ENCODE measurements at places on chromosomes 11 and 22.

- DNase-seq = no peak
These were observed 1566.2 kb upstream of the TENM4 start for GRCh38 chr11:81007046-81007445.

GRCh38 chr11:8301622-8302021 is 37.9 kb upstream of the LMO1 start:
- DNase-seq = no peak

GRCh38 chr11:61028135-61028729 is 56.8 kb downstream of the CD6 start:
- DNase-seq = no peak

GRCh38 chr11:59556115-59556916 is 45.0 kb downstream of the OR4D9 start:
- no peak for DNase-seq

DNA sequence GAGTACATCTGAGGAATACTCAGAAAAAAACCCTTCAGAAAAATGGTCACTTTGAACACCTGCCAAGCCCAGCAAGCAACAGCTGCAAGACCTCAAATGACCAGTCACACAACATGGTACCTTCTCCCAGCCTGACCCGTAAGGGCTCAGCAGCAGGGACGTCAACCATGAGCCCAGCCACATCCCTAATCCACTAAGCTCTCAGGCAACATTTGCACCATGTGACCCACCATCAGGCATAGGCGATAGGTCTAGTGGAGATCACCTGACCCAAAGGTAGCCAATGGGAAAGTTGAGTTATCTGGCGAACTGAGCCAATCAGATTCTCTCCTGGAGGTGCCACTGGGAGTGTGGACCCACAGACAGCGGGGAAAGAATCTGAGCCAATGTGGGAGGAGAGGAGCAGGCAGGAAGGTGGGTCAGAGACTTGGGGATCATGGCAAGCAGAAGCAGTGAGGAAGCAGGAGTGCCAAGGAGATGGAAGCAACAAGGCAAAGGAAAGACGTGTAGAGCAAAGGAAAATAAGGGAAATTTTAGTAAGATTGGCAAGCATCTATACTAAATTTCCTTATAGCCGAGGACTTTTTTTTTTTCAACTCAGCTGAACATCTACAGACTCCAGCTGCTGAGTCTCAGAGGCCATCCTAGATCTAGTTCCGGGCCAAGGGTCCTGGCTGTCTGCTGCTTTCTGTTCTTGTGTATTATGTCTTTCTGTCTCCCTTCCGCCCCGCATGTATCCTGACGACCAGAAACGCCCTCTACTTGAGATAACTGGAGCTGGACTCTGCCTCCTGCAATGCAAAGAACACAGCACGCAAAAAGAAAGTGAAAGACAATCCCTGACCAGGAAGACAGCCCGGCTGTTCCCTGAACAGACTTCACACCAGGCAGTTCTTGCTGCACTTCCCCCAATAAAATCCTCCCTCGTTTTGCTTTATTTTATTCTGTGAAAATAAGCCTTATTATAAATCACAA is 11.0 kb upstream of the PLAAT2 start:
- DNase-seq = no peak

DNA sequence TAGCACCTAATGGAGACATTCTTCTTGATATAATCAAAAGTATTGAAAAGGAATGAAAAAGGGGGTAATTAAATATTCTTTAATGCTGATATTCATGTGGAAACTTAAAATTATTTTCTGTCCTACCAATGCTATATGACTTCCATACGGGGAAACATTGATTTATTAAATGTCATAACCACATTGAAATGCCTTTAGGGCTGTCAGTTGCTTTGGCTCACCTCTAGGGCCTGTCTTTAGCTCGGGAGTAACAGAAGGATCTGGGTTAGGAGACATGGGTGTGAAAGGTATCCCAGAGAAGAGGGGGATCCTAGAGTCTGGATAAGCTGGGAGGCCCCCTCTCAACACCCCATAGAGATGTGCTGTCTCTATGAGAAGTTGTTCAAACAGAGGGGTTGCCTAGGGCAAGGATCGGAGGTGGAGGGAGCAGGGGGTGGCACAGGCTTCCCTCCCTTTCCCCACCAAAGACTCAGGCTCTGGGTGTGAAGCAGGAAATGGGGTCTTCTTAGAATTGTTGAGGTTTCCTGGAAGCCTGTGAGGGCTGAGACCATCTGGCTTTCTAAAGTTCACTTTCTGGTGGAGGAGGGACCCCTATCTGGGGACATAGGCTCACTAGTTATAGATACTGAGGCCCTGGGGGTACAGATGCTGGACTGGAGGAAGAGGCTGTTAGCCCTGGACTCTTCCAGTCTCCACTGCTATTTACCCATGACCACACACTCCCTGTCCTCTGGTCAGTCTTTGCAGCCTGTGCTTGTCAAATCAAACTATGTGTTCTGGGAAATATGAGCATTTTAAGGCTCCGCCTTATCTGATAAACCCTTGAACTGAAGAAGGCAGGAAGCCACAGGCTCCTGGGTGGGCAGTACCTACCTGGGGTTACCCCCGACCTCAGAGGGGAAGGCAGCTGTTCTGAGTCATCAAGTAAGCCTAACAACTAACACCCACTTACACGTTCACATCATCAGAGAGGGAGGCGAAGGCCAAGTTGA is 55.8 kb upstream of the RRAS2 start:
- no peak for DNase-seq

GRCh38 chr11:2781408-2782274 is 81.8 kb upstream of the KCNQ1OT1 start:
- no peak for DNase-seq

- no peak for DNase-seq
These were observed 147.6 kb downstream of the SPATA19 start for GRCh38 chr11:133697603-133698180.

DNA sequence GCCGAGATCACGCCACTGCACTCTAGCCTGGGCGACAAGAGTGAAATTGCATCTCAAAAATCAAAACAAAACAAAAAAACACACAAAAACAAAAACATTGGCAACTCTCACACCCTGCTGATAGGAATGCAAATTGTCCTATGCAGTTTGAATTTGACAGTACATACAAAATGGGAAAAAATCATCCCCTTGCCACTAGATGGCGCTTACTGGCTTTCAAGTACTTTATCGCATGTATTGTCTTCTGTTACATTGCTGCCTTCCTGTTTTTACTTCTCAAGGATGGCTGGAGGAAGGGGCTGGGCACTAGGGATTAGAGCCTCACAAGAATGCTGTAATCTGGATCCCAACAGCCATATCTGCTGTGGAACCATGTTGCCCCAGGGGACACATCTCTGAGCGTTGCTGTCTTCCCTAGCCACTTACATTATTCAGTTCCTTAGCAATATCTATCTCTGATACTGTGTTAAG is 59.4 kb upstream of the A4GALT start:
- DNase-seq = peak; percentile 46

GRCh38 chr11:116712428-116712827 is 60.4 kb downstream of the BUD13 start:
- no peak for DNase-seq

- no peak for DNase-seq
These were observed 36.5 kb upstream of the DNAJB13 start for GRCh38 chr11:73914284-73914683.

DNA sequence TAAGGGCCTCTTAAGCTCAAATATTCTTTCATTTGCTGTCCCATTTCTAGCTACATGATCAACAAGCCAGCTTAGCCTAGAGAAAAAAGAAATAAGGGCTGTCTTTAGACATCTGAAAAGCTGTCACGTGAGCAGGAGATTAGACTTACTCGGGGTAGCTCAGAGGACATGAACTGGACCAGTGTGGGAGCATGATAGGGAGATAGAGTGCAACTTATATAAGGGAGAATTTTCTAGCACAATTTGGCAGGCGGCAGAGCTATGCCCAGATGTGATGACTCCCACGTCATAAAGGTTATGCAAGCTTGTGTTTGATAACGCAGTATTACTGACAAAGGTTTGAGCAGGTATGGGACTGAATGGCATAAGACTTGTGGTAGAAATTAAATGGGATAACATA is 28.2 kb upstream of the TPBGL start:
- no peak for DNase-seq

GRCh38 chr11:16893456-16894066 is 120.7 kb downstream of the PLEKHA7 start:
- no peak for DNase-seq

DNA sequence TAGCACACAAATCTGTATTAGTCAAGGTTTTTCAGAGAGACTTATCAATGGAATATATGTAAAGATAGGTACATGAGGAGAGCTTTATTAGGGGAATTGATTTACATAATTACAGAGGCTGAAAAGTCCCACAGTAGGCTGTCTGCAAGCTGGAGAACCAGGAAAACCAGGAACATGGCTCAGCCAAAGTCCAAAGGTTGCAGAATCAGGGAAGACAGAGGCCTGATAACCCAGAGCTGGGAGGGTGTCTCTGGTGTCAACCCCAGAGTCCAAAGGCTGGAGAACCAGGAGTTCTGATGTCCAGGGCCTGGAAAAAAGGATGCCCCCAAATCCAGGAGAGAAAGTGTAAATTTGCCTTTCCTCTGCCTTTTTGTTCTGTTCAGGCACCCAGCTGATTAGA is 16.3 kb upstream of the OR5F1 start:
- no peak for DNase-seq

DNA sequence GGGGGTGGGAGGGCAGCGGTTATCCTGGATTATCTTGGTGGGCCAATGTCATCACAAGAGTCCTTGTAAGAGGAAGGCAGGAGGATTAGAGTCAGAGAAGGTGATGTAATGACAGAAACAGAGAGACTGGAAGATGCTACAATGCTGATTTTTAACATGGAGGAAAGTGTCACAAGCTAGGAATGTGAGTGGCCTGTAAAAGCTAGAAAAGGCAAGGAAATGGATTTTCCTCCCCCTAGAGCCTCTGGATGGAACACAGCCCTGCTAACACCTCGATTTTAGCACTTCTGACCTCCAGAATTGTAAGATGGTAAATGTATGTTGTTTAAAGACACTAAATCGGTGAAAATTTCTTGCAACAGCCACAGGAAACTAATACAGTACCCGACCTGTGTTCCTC is 109.3 kb downstream of the MN1 start:
- no peak for DNase-seq

DNA sequence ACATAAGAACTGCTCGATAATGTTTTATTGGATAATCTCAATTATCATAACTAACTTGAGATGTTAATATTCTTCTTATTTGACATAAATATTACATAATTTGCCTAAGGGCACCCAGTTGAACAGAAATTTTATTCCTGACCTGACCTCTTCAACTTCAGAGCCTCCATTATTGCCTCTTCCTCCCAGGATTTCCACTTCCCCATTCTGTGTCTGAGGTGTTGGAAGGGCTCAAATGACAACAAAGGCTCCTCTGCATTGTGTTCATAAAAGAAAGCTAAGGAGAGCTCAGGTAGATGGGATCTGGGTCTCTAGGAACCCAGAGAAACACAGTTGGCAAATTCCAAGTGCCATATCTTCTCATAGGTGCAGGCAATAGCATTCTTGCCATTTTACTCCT is 61.2 kb upstream of the ARHGAP20 start:
- DNase-seq = no peak

- no peak for DNase-seq
These were observed 82.1 kb downstream of the ARHGAP42 start for GRCh38 chr11:100769165-100769564.

- no peak for DNase-seq
These were observed 15.2 kb downstream of the MIF start for GRCh38 chr22:23909296-23909898.

DNA sequence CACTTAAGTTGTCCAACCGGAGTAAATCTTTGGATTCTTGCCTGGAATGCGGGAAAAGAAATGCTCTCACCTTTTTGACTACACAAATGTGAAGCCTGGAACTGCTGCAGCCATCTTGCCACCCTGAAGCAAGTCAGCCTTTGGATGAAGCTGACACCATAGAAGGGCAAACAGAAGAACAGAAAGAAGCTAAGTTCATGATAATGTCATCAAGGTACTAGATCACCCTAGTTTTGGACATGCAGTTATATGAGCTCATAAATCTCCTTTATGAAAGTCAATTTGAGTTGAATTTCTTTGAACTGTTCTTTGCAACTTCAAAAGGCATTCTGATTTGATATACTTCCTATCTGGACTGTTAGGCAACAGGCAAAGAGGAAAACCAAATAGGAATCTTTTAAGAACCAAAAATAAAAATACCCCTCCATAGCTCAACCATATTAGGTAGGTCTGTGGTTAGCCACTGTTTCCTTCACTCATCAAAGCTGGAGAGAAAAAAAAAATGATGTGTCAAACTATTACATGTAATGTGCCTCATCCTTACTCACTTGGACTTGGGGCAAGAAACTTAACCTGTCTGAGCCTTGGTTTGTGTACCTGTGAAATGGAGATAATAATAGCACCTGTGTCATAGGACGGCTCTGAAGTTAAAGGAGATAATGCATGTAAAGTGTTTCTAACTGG is 91.9 kb downstream of the WT1 start:
- DNase-seq = no peak

DNA sequence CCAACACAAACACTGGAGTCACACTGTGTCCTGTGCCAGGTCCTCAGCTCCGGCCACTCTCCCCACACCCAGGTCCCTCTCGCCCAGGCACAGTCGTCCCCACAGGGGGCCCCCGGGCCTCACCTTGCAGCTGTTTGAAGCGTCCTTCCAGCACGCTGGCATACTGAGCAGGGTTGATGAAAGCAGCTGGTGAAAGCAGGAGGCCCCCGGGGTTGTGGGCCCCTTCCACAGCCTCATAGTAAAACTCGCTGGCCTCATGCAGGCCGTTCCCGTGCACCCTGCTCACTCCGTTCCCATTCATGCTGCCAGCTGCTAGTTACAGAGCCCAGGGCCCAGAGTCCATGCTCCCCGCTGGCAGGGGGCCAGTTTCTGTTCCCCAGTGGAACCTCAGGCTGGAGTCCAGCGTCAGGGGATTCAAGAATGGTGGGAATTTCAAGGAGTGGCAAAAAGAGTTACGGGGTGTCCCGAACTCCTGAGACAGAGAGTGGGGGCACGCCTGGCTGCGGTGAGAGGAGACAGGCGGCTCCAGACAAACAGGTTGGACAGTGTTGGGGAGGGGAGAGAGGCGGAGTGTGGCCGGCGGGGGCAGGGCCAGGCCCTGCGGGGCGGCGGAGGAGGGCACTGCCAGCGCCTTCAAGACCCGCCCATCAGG is 10.6 kb downstream of the SPTBN2 start:
- no peak for DNase-seq

- no peak for DNase-seq
These were observed 16.6 kb upstream of the BCR start for GRCh38 chr22:23163665-23164064.

DNA sequence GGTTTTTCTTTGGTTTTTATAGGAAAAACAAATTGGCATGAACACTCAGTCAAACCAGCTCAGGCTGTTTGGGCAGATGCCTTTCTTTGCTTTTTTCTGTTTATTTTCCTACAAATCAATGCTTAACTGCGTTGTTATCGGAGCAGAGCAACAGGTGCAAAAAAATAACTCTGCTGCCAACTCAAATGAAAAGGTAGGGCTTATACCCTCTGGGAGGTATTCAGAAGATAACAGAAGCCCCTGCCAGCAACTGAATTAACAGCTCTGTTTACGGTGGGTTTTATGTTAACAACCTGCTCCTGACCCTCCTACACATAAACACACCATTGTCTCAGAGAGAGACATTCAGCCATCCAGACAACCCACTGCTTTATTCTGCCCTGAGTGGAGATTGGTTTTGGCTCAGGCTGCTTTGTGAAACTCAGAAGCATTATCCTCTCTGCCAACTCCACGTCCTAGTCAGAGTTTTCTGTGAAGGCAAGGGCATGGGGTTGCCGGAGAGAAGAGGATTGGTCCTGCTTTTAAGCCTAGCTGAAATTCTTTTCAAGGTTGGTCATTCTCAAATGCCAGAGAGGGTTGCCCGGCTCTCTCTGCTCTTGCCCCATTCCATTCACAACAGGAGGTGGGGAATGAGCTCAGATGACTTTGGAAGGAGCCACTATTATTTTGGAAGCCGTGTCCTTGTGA is 11.4 kb downstream of the EHF start:
- no peak for DNase-seq
